AML-193 (cell line): ENCODE measurements at places on chromosomes 12 and 14.

GRCh38 chr12:104964167-104964855, 6.2 kb upstream of the SLC41A2 start:
- DNase-seq = no peak

DNA sequence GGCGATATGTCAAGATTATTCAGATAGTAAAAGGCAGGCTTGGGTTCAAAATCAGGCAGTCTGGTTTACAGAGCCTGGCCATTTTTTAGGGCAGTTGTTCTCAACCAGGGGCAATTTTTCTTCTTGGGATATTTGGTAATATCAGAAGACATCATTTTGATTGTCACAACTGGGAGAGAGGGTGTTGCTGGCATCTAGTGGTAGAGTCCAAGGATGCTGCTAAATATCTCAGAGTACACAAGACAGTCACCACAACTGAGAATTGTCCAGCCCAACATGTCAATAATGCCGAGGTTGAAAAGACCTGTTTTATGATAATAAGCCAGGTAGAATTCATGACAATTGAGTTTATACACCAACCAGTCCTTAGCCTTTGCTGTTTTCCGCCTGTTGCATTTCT, 733.9 kb downstream of the NRXN3 start:
- no peak for DNase-seq

GRCh38 chr14:26917086-26917485, 319.3 kb upstream of the NOVA1 start:
- peak; percentile 6 for DNase-seq

DNA sequence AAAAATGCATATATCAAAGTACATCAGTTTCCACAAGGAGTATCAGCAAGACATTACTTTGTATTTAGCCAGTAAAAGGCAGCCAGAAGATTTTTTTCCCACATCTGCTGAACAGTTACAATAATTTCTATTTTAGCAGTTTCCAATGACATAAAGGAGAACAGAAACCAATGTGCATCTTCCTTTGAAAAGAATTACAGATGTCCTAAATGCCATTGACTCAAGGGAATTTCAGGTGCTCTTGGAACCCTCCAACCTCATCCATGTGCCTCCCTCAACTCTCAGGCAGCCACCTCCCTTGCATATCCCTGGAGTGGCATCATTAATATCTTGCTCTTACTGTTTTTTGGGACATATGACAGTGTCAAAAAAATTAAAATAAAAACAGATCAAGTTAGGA, 62.2 kb upstream of the ST8SIA1 start:
- DNase-seq = no peak

- DNase-seq = peak; percentile 30
Measured at GRCh38 chr12:25241167-25242020, 9.3 kb downstream of the KRAS start.

GRCh38 chr12:47419497-47419896, 286.3 kb downstream of the RPAP3 start:
- no peak for DNase-seq

DNA sequence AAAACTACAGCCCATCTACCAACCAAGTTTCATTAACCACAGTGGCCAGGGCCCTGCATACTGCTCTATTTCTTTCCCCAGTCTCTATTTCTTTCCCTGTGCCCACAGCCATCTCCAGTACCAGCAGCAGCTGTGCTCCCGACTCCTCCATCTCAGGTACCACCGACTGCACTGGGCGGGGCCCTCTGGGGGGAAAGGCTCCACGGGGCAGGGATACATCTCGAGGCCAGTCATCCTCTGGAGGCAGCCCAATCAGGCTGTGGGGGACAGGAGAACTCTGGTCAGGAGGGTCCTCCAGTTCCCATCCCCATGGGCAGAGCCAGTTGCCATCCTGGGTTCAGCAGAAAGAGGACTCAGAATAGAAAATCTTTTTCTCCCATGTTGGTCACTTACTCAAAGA, 3.0 kb downstream of the CDK4 start:
- no peak for DNase-seq

GRCh38 chr12:70032076-70032475, 207.0 kb downstream of the MYRFL start:
- no peak for DNase-seq

DNA sequence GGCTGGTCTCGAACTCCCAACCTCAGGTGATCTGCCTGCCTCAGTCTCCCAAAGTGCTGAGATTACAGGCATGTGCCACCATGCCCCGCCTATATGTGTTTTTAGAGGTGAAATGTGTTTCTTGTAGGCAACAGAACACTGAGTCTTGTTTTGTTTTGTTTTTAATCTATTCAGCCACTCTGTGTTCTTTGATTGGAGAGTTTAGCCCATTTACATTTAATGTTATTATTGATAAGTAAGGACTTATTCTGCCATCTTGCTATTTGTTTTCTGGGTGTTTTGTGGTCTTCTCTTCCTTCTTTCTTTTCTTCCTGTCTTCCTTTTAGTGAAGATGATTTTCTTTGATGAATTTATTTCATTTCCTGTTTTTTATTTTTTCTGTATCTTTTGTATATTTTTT, 29.6 kb downstream of the IFNG start:
- no peak for DNase-seq

DNA sequence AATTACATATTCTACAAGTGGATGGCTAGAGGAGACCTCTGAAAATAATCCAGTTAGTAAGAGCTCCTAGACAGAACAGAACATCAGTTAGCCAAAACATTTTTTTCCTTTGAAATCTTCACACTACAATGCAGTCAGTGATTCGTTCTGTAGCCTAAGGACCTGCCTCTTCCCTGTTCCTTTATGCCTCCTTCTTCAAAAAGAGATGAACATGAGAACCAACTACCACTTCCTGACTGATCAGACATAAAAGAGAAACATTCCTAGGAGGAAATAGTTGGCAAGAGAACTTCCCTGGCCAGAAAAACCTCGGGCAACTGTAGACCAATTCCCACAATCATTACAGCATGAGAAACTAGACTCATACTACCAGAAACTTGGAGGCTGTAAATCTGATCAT, 29.4 kb downstream of the ITPR2 start:
- no peak for DNase-seq

- DNase-seq = peak; percentile 57
Measured at GRCh38 chr12:15534322-15534721, 212.0 kb downstream of the PTPRO start.

DNA sequence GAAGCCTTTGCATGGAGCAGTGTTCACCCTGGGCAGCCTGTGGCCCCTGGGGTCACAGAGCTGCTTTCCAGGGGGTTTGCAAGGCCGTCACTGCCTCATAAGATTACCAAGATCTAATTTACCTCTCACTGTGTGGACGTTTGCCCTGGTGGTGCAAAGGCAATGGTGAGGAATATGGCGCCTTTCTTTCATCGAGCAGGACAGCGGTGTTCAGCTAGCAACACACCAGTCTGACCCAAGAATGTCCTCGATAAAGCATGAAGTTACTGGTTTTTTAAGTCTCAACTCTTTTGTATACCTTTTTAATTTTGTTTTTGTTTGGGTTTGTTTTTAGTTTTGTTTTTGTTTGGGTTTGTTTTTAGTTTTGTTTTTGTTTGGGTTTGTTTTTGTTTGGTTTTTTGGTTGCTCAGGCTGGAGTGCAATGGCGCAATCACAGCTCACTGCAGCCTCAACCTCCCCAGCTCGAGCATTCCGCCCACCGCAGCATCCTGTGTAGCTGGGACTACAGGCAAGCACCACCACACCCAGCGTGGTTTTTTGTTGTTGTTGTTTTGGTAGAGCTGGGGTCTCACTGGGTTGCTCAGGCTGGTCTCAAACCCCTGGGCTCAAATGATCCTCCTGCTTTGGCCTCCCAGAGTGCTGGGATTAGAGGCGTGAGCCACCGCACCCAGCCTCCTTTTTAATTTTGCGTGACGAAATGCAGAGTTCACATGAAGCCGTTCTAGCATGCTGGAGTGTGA, 57.9 kb downstream of the PPP2R5C start:
- DNase-seq = no peak

GRCh38 chr14:19775587-19775986, 2.3 kb downstream of the OR4M1 start:
- DNase-seq = no peak

GRCh38 chr14:47857646-47858045, 182.2 kb upstream of the MDGA2 start:
- DNase-seq = no peak

GRCh38 chr12:94710933-94711332, 60.6 kb upstream of the TMCC3 start:
- peak; percentile 7 for DNase-seq

- DNase-seq = peak; percentile 36
Measured at GRCh38 chr14:103519043-103519836, 3.4 kb downstream of the CKB start.

GRCh38 chr12:69765515-69765914, 26.9 kb downstream of the RAB3IP start:
- DNase-seq = no peak

- DNase-seq = no peak
Measured at GRCh38 chr14:58555647-58556046, 82.1 kb upstream of the DACT1 start.
